ENCODE measurements at places on chromosomes 6 and 20.
A peak's percentile ranks its signal among the peaks of the same experiment; 100 is the strongest.

- DNase-seq: no peak
Observed at GRCh38 chr20:23331450-23332350, 18.9 kb upstream of the NXT1 start.

DNA sequence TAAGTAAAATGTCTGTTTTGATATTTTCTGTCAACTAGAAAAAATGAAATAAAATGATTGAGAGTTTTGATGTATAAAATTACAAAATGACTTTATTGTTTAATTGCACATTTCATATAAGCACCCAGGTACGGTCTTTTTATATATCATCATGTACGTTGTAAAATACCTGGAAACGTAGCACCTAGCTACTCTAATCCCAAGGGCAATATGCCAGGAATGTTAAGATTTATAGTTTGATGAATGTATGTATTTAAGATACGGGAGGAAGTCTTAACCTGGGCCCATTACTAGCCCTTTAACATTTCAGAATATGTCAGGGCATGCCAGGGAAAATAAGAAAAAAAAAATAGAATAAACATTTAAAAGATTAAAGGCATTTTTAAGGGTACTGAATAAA is 490.9 kb upstream of the NRSN1 start:
- DNase-seq: no peak

DNA sequence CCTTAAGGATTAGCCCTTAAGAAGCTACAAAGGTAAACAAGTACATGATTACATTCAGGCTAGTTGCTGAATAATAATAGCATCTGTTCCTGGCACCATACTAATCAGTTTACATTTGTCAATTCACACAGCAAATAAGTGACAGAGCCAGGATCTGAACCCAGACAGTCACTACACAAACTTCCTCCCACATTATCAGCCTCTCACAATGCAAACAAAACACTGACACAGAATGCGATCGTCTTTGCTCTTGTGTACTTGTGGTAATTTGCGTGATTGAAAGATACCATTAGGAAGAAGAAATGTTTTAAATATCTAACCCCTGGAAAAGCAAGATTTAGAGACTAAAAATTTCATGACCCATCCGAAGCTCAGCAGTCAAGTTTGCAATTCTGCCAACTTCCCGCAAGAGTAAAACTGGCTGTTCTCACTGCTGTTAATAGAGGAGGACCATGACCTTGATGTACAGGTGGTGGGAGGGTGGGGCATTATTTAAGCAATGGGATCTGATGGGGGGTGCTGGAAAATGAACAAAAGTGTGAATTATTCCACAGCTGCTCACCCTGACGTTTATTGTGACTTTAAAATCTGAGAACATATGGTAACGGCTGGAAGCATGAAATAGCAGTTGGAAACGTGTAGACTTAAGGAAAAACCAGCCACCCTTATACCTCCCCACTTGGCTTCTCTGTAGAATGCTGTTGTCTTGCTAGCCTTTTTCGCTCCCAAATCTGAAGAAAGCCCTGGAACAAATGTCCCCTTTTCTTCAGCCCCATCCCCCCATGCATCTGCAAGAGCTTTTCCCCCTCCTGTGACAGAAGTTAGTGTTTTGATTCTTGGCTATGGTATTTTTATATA is 95.3 kb upstream of the ARMC2 start:
- DNase-seq: no peak

DNA sequence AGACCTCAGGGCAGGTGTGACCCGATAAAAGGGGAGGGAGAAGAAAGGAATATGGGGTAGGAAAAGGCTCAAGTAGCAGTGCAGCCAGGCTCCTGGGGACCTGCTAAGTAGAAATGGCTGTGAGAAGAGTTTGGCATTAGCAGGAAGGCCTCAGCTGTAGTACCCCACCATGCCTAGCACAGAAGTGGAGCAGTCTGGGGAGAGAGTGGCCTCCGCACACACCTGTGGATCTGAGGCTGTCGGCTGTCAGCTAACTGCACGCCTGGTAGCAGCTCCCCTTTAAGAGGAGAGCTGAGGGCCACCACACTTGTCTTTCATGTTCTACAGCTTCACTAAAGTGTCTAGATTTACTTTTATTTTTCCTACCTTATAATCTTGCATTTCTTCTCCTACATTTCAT is 24.6 kb downstream of the PDE7B start:
- no peak for DNase-seq

GRCh38 chr6:144343701-144344428 is 58.7 kb downstream of the UTRN start:
- peak; percentile 77 for DNase-seq

GRCh38 chr20:17530716-17531664 is at the start of gene BFSP1:
Gene BFSP1 (minus strand): TSS chr20:17531379. CDS start chr20:17531329, 50 bp downstream.
- peak; percentile 83 for DNase-seq

GRCh38 chr6:154895841-154896240 is 99.3 kb upstream of the TIAM2 start:
- no peak for DNase-seq

DNA sequence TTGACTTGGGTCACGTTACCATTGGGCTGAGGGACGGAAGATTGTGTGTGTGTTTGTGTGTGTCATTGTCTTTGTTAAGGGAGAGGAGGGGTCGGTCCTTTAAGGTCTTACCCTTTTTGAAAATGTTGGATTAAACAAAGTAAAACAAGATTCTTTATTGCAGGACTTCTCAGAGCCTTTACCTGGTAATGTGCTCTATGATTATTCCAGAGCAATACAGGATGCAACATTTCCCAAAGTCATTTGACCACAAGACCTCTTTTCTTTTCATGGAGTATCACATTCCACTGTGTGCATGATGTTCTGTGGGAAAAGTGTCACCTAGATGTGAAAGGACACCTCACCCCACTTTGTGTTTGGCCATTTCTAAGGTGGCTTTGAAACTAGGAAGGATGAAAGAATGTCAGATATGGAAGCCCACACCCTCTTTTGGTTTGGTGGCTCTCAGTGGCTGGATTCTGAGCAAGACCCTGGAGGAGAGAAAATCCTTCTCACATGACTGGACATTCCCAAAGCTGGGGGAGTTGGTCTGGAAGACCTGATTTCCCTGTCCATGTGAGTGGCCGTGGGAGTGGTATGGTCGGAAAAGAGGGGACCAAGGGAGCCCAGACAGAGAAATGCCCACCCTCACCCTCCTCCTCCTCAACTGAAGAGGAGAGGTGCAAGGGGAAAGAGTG is 18.2 kb upstream of the ZNF831 start:
- DNase-seq: peak; percentile 32

DNA sequence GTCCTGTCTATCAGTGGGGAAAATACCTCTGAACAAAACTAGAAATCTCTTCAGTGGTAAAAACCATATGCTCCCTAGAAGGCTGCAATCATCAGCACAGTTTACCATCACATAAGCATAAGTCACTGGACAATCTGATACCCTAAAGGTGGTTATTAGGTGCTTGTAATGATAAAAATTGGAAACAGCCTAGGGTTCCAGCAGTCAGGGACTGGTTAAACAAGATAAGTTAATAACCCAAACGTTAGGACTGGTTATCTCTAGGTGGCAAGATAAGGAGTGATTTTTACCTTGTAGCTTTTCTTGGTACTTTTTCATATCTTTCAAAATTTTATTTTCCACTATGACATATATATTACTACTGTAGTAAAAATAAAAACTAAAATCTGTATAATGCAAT is 11.0 kb downstream of the ECI2 start:
- DNase-seq: no peak

GRCh38 chr20:15318682-15319081 is 981.3 kb upstream of the FLRT3 start:
- no peak for DNase-seq

- DNase-seq: no peak
Observed at GRCh38 chr6:41785689-41786450, 1.6 kb upstream of the TOMM6 start.

DNA sequence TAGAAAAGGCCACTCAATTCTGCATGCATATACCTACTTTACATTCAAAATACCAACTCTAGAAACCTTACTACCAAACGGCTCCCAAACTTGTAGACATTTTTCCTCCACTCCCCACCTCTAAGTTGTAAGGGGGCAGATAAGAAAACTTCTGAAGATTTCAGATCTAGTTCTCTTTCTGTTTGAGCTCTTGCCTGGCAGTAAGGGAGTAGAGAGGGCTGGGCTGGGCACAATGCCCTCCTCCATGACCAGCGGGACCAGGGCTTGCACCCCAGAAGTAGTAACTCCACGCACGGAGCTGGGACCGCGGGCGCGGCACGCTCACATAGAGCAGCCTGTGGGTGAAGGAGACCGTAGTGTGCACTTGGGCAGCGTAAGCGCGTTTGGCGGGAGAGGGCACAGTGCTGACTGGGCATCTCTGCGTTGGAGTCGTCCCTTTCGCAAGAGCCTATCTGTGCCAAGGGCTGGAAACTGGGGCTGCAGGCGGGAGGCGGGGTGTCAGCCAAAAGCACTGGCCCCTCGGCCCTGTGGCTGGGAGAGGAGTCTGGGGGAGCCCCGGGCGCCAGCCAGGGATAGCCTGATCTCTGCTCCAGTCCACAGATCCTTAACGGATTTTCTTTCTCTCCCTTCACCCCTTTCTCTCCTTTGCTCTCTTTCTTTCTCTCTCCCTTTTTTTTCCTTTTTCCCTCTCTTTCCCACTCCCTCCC is 32.4 kb downstream of the PHACTR1 start:
- DNase-seq: no peak

DNA sequence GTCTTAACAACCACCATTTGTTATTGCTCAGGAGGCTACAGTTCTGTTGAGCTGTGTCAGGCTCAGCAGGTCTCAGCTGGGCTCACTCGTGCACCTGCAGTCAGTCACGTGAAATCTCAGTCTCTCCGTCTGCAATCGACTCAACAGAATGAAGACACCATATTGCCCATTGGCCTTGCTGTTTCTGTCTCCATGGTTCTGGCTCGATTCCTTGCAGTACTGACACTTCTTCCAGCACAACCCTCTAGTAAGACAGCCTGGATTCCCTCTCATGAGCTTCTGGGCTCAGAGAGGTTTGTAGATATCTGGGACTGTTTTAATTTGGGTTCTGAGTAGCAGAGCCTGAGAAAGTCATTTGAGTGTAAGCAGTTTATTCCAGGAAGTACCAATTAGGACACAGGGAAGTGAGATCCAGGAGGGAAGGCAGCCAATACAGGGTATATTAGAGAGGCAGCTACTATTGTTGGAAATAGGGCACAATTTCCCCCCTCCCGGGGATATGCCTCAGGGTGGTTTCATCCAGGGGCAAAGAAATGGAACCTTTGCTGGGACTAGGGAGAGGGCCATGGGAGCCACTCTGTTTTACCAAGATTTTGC is 87.4 kb upstream of the RALGAPA2 start:
- no peak for DNase-seq

DNA sequence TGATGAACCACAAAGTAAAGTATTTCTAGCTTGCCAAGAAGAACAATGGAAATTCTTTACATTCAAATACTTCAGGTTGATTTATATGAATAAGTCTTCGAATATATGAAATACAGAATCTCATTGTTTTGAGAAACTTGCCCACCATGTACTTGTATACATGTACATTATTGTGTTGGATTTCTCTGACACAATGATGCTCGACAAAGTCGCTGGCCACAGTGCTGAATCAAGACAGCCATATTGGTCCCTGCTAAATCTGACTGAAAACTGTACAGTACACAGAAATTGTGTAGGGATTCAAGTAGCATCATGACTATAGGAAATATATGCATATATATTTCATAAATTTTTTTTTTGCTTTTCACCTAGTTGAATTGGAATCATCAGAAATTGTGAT is 13.1 kb upstream of the LIN28B start:
- no peak for DNase-seq

GRCh38 chr6:143408787-143409162 is 41.7 kb downstream of the ADAT2 start:
- DNase-seq: no peak

Data from SW480 (cell line).